ENCODE measurements at places on chromosomes 2 and 18.

GRCh38 chr2:180203972-180204371 is 196.9 kb upstream of the CWC22 start:
- no peak for DNase-seq

- no peak for DNase-seq
Measured at GRCh38 chr2:232456296-232457120, 555 bp downstream of the ALPI start.

DNA sequence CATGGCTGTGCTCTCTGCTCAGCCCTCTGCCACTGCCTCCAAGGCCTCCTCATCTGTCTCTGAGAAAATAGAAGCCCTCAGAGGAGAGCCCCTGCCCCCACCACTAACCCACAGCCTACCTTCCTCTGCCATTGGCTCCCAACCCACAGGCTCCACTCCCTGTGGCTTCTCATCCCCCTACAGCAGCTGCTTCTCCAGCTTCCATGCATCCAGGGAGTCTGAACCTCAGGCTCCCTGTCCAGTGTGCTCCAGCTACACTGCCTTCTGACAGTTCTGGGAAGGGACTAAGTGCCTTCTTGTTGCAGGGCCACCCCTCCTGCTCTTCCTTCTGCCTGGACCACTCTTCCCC is 29.3 kb downstream of the COL6A3 start:
- DNase-seq, result no peak

- DNase-seq, result no peak
Measured at GRCh38 chr2:36526226-36526625, 71.7 kb downstream of the FEZ2 start.

DNA sequence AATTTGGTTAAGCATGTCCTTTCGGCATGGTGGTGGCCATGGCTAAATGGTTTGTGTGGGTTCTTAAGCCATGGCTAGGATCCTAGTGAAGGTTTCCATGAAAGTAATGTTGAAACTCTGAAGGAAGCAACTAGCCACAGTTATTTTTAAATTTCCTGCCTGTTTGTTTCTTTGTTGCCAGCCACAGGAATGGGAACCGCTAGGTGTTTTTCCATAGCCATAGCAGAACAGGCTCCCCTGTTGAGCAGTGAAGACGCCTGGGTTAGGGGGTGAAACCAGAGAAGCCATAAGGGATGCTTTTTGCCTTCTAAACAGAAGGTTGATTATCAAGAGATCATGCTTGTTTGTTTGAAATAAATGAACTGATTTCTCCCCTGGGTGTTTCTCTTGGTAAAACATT is 60.1 kb upstream of the CHMP1B start:
- DNase-seq, result no peak

- DNase-seq, result no peak
Measured at GRCh38 chr2:54429054-54429453, 27.1 kb upstream of the SPTBN1 start.

- DNase-seq, result no peak
Measured at GRCh38 chr18:70319187-70319586, 30.3 kb downstream of the SOCS6 start.
